ENCODE measurements at places on chromosomes 3 and 15.

DNA sequence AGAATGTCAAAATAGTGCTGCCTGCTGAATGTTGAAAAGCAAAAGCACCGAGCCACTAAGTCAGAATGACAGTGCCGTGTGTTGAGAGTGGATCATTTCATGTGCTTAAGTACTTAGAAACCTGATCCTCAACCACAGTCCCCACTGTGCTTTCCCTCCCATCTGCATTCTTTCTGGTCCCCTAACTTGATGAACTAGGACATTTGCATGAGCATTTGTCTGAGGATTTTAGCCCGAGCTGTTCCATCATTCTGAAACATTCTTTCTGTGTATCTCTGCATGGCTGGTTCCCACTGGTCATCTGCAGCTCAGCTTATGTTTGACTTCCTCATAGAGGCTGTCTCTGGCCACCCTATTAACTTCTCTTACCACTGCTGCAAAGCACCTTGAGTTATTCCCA is 42.0 kb downstream of the SST start:
- no peak for DNase-seq

GRCh38 chr15:45776772-45777171 is 141.9 kb downstream of the SQOR start:
- DNase-seq = no peak

- no peak for DNase-seq
Observed at GRCh38 chr15:62569460-62570404, 404.6 kb upstream of the C2CD4B start.

DNA sequence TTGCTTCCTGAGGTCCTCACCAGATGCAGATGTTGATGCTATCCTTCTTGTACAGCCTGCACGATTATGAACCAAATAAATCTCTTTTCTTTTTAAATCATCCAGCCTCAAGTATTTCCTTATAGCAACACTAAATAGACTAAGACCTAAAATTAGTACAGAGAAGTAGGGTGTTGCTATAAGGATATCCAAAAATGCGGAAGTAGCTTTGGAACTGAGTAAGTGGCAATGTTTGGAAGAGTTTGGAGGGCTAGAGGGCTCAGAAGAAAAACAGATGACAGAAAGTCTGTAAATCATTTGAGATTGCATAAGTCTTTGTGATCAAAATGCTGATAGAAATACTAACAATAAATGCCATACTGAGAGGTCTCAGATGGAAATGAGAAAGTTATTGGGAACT is 894.9 kb downstream of the DIPK2A start:
- no peak for DNase-seq
